ENCODE measurements at places on chromosomes 7 and 10. TPM values are rescaled to one million over a fixed set of nuclear protein-coding genes. Genes with fewer than 3 reads are reported as not detected.

Gene WDR91
- total RNA-seq, result 7.0 TPM

Gene RAPGEF5
- total RNA-seq, result 43.2 TPM

DNA sequence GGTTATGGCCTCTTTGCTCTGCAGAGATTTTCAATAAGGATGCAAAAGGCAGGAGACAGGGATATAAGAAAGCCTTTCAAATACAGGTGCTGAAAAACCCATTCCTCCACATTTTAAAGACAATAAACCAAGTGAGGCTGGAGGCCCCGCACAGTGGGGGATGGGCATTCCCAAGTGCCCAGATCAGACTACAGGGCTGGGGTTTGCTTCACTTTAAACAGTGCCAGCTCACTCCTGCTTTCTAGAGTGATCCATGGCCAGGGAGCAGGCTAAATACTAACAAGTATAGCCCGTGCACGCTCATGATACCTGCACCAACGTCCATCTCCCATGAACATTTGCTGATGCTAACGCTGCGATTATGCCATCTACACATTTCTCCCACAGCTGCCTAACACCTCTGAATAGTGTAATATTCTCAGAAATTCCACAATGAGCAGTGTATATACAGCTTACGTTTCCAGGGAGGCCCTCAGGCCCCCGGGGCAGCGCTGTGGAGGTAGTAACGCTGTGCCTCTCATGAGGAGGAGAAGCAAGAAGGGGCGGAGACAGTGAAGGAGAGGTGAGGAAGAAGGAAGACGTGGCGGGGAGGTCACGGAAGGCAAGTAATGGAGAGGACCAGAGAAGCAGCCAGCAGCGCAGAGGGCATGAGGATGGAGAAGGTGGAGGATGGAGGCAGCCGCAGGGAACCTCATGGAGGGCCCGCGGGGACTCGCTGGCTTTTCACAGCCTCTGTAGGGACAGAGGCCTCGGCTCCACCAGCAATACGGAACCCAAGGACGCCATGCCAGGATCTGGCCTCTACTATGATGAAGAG lies 141.7 kb downstream of the USP6NL start:
- no peak for DNase-seq

GRCh38 chr7:121941830-121942229 lies 68.9 kb downstream of the PTPRZ1 start:
- DNase-seq, result no peak

- DNase-seq, result no peak
Measured at GRCh38 chr7:52639981-52640380, 395.5 kb upstream of the POM121L12 start.

- DNase-seq, result peak; percentile 93
Measured at GRCh38 chr10:21336476-21337170, 188.9 kb downstream of the SKIDA1 start.

GRCh38 chr7:80498481-80499349 lies 13.1 kb downstream of the GNAT3 start:
- peak; percentile 41 for DNase-seq

DNA sequence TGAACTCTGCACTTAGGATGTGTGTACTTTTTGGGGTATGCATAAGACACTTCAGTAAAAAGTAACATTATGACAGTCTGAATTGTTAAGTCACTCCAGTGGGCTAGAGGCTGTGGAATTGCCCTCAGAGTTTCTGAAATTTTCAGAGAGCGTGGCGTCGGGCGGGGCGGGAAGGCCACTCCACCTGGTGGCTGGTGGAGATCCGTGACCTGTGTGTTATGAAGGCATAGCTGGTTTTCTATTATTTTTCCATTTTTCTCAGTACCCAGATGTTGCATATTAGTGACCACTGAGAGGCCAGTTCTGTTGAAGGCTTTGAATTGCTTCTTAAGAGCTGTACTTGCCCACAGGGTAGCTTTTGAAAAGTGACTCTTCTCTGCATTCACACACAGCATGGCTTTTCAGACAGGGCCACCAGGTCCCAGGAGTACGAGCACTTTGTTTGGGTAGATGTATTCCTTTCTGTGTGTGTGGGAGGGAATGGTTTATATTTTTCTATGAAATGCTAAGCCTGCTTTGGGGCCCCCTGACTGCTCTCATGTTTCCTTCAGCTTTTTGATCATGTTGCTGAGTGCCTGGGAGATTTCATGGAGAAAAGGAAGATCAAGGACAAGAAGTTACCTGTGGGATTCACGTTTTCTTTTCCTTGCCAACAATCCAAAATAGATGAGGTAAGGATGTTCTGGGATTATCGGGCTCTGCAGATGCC lies 52.3 kb downstream of the TACR2 start:
- DNase-seq, result no peak

GRCh38 chr7:139648941-139649425 lies 125.5 kb downstream of the CLEC2L start:
- peak; percentile 75 for DNase-seq

GRCh38 chr7:49158321-49158720 lies 234.0 kb downstream of the CDC14C start:
- no peak for DNase-seq

GRCh38 chr10:58641095-58641531 lies 128.4 kb downstream of the BICC1 start:
- no peak for DNase-seq

Data from endothelial cell of umbilical vein (primary cell).